ENCODE measurements at places on chromosomes 7 and 10.

- no peak for DNase-seq
These were observed 323.1 kb upstream of the GALNT17 start for GRCh38 chr7:70808876-70809275.

DNA sequence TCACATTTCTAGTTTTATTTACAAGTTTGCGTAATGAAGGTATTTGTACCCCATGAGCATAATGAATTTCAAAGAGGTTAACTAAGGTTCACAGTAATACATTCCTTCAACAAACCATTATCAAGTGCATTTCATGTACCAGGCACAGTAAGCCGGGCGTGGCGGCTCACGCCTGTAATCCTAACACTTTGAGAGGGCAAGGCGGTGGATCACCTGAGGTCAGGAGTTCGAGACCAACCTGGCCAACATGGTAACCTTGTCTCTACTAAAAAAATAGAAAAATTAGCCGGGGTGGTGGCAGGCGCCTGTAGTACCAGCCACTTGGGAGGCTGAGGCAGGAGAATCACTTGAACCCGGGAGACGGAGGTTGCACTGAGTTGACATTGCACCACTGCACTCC, 4.3 kb upstream of the EIF3A start:
- DNase-seq = no peak

GRCh38 chr7:115719963-115720362, 310.6 kb downstream of the TFEC start:
- DNase-seq = no peak

- peak; percentile 57 for DNase-seq
These were observed 3.3 kb upstream of the SHH start for GRCh38 chr7:155815332-155816191.

- DNase-seq = no peak
These were observed 1.8 kb downstream of the STARD3NL start for GRCh38 chr7:38179776-38180226.

All from stimulated activated CD8-positive, alpha-beta memory T cell treated with anti-CD3 and anti-CD28 coated beads, Interleukin-15, amount 100 ng/mL, for 48 hours (primary cell).